ENCODE measurements at places on chromosomes 7 and 10.

DNA sequence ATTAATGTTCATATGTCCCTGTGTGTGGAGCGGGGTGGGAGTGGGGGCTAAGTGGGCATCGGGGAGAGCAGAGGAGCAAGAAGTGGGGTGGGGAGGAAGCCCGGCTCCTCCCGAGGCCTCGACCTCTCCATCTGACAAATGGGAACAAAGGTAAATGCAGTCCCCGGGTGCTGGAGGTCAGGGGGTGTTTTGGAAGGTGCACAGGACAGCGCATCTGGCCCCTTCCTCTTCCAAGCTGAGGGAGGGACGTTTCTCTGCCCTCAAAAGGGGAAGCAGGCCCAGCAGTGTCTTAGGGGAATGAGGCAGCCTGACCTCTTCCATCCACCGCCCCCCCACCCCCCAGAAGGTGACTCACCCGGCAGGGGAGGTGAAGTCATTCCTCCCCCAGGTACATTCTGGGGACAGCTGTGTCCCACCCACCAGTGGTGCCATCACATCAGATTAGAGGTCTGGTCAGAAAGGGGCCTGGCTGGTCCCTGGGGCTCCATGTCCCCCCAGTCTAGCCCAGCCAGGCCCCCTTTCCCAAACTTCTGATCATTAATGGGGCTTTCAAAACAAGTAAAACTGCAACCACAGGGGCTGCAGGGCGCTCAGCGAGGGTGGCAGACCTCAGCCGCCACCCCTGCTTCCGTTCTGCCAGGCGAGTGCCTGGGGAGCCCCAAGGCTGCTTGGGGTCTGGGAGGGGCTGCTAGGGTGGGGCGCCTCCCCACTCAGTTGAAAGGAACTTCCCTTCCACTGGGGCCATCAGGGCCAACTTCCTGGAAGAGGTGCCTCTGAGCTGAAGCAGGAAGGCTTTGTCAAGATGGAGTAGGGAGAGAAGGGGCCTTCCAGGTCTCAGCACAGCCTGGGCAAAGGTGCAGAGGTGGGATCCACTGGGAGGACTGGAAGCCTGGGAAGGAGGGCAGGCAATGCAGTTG lies 10.8 kb downstream of the LFNG start:
- peak; percentile 83 for DNase-seq

DNA sequence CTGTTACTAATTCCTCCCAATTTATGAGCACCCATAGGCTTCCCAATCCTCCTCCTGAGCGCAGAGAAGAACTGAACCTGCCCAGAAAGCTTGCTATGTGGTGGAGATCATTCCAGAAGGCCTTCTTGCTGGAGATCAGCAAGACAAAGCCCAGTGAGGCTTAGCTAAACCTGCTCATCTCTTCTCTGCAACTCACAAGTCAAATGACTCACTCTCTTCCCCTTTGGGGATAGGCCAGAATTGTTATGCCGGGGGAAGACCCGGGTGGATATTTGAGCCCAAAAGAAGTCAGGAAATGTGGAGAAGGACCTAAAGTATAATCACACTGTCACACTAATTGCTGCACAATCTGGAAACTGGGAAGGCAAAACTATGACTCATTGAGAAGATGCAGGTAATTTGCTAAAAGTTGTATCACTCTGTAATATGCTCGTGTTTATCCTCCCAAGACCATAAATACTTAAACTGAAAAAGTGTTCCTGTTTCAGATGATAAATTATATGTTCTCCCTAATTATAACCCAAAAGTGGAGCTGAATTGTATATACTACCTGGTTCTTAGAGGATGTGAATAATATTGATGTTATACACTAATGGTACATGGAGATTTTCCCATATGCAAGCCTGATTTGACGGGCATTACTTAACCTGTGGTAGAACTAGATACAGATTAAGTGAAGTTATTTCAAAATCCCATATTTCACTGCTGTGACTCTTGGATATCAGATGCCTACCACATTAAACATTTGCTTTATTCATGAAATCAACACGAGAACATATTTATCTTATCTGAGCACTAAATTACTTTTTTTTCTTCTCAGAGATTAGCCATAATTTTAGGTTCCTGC lies 6.4 kb downstream of the NEBL start:
- DNase-seq = no peak

- no peak for DNase-seq
Measured at GRCh38 chr7:100606313-100606712, 4.2 kb downstream of the PCOLCE start.

DNA sequence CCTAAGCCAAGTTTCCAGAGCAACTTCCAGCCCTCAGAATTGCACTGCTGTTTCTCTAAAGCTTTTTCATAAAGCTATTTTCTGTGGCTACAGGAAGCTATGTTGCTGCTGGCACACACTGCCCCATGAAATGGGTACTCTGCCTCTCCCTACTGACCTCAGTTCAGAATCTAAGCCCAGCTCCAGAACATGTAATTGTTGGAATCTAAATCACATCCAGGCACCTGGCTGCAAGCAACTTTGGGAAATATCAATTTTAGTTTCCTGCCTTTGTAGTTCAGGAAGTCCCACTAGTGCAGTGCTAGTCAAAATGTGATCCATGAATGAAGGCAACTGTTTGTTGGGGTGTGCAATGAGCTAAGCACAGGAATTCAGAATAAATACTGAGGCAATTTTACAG lies 226.2 kb downstream of the THSD7A start:
- DNase-seq = no peak

DNA sequence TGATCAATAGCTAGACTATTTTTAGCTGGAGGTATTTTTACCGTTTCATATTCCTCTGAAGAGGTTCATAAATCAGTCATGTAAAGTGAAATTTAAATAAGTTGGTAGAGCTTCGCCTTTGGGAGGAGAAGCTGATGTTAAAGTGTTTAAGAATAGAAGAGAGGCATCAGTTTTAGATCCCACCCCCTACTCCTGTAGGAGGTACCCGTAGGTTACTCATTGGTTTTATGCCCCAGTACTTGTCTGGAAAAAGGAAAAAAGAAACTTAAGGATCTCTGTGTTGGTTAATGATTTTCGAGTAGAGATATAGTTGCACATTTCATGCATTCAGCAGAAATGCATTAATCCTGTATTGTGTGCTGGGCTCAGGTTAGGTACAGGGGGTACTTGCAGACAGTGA lies 8.7 kb downstream of the ZNF365 start:
- no peak for DNase-seq

DNA sequence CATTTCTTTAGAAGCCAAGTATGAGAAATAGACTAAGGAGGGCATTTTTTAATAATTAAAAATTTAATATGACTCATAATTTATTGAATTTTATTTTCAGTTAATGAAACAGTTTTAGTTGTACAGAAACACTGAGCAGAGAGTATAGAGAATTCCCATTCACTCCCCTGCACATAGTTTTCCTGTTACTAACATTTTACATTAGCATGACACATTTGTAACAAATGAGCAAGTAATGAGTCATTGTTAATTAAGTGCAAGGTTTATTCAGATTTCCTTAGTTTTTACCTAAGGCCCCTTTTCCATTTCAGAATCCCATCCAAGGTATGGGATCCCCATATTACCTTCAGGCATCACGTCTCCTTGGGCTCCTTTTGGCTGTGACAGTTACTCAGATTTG lies 271.5 kb upstream of the FZD8 start:
- no peak for DNase-seq

DNA sequence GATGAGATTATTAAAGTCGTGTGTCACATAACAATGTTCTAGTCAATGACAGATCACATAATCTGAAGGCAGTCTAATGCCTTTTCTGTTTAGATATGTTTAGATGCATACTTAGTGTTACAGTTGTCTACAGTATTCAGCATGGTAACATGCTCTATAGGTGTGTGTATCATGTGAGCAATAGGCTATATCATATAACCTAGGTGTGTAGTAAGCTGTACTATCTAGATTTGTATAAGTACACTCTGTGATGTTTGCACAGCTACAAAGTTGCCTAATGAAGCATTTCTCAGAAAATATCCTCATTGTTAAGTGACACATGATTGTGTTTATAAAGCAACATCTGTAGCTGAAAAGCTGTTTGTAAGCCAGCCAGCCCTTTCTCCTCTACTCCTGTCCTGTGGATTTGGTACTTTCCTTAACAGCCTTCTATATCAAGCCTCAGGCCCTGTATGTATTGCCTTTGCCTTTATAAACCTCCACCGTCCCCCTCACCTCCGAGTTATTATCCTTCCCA lies 6.3 kb downstream of the HECTD2 start:
- no peak for DNase-seq

DNA sequence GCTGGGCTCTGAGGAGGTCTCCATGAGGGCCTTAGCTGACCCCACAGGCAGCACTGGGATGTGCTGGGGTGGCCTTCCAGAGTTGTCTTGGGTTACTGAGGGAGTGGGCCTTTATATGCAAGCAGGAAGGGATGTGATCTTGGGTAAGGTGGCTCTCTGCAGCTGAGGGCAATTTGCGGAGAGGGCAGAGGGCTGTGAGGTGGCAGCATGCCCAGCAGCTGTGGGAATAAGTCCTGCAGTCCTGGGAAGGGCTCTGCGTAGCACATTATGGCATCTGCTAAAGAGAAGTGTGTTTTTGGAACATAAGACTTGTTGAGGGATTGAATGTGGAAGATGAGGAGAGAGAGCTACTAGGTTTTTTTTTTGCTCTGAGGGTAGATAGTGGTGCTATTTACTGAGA lies 99.6 kb upstream of the KMT2E start:
- DNase-seq = no peak

DNA sequence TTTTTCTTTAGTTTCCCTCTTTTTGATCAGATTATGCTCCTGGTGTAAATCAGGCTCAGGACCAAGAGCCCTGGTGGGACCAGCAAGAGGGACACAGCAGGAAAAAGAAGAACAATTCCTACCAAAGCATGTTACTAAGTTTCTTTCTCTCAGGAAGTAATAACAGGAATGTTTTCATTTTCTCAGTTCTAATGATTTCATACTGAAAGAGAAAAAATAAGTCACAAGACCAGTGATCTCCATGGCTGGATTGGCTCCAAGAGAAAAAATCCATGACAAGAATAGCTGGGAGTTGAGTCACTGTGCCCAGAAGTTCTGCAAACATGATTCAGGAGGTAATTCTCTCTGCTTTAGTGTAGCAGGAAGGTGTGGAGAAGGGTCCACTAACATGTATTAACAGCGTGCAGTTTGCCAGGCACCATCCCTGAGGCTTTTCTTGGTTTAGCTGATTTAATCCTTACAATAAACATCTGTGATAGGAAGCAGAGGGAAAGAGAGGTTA lies 23.8 kb upstream of the IFIT2 start:
- no peak for DNase-seq

DNA sequence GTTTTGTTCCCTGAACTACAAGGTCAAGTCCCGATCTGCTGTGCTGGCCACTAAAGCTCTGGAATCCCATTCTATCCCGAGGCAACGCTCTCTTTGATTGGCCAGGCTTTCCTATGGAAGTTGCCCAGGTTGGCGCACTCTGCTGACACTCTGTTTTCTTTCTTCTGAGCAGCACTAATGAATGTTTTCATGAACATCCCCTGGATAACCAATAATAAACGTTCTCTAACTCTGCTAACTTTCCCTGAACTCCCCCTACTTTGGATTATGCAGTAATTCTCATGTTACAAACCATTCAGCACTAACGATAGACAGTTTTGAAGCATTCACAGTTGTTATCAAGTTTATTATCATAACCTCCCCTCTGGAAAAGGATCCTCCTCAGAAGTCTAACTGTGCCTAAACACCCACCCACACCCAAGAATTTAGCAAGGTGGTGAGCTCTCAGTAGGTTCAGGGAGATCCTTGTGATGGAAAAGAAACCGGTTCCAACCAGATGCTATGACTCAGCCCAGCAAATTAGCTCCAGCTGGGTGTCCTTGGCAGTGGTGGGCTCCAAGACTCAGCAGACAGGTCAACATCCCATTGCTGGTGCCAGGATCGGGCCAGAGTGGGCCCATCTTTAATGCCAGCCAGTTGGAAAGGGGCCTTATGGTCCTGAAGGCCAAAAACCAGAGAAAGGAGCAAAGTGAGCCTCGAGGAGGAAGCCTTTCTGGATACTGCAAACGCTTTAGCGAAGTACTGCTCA lies 68.4 kb downstream of the CREB3L2 start:
- DNase-seq = no peak

DNA sequence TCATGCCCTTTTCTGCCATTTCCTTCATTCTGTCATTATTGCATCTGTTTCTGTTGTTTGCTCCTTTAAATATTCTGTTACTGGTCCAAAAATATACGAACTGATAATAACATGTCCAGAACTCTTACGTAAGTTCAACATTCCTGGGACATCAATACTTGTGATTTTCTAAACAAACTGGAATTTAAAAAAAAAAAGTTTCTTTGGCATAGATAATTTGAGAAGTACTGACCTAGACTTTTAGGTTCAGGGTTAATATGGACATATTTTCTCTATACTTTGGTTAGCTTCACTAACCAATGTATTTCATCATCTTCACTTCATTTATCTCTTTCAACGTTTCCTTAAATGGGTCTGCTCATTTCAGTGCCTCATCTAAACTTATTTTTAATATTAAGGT lies 147.3 kb downstream of the JMJD1C start:
- DNase-seq = no peak

DNA sequence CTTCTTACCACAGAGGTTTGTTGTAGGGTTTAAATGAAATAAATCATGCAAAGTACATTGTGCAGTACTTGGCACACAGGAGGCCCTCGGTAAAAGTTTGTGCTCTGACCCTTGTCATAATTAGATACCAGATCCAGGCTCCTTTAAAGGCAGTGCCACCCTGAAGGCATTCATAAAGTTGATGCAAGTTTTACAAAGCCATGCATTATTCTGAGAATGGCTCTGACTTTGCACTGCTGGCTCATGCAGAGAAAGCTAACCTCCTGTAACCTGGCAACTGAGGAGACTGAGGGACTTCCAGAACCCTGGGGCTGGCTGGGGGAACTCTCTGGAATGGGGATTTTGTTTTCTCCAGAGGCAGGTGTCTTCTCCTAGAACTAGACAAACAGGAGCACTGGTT lies 570.9 kb downstream of the CCSER2 start:
- DNase-seq = no peak

DNA sequence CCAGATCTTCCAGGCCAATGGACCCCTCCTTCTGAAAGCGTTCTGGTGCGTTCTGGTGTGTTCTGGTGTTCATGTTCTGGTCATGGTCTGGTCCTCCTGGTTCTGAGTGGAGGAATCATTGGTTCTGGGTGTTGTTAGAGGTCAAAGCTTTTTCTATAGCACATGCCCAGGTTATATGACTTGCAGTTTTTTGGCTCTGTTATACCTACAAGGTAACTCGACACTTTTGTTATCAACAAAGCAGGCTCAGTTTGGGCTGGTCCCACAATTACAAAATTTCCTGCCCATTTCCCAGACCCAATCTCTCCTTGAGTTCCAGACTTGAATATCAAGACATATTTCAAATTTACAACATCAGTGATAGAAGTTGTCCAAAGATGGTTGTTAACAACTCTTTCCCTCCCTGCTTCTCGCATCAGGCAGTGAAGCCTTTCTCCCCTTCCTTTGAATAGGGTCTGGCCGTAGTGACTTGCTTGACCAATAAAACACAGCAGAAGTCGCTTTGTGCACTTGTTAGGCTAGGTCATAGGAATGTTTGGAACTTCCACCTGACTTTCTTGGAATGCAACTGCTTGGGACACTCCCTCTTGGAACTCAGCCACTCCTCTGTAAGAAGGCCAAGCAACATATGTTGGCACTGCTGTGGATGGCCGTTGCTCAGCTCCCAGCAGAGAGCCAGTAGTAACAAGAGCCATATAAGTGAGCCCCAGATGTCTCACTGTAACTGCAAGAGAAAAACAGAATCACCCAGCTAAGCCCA lies 83.1 kb upstream of the STEAP1B start:
- no peak for DNase-seq

Data from activated T-cell treated with anti-CD3 and anti-CD28 coated beads, Interleukin-2, amount 50 U/mL, for 1 hour (primary cell).